ENCODE measurements at places on chromosomes 12 and 14. TPM values are rescaled to one million over a fixed set of nuclear protein-coding genes. Genes with fewer than 3 reads are reported as not detected.

Gene CLEC7A
- total RNA-seq, result 7.7 TPM

Gene EIF2B2
- total RNA-seq, result 31.2 TPM

Gene RAB35
- total RNA-seq, result 81.2 TPM

Gene DNAJC22
- not detected for total RNA-seq

Gene ANO2
- total RNA-seq, result not detected

Gene DTX3
- total RNA-seq, result 81.1 TPM

Gene MGST1
- 4.3 TPM for total RNA-seq

Gene COX8C
- total RNA-seq, result not detected

Gene OTX2
- not detected for total RNA-seq

Gene CAPZA3
- not detected for total RNA-seq

Gene CCDC177
- total RNA-seq, result not detected

Gene MYF6
- not detected for total RNA-seq

Gene GLT1D1
- 3.2 TPM for total RNA-seq

Gene RNF212B
- not detected for total RNA-seq

Gene SYT1
- not detected for total RNA-seq

Gene PLEKHD1
- 0.93 TPM for total RNA-seq

Gene OR4K1
- not detected for total RNA-seq

Gene SLC2A13
- total RNA-seq, result 8.7 TPM

Gene ISCA2
- 15.3 TPM for total RNA-seq

Gene RTL1
- not detected for total RNA-seq

Gene RPS6KL1
- 2.9 TPM for total RNA-seq

Gene SIRT4
- total RNA-seq, result 2.0 TPM

Gene RPGRIP1
- total RNA-seq, result 0.68 TPM

Gene STAB2
- total RNA-seq, result not detected

Gene PLA2G1B
- not detected for total RNA-seq

Gene SPX
- not detected for total RNA-seq

Gene GPX2
- not detected for total RNA-seq

Gene NINJ2
- total RNA-seq, result 4.9 TPM

Gene C14orf180
- total RNA-seq, result not detected

Gene CMTM5
- total RNA-seq, result 2.9 TPM

Gene CPNE8
- total RNA-seq, result 6.1 TPM

Gene SYCP3
- 3.2 TPM for total RNA-seq

Gene PLCZ1
- not detected for total RNA-seq

Gene CLEC6A
- total RNA-seq, result not detected

Gene CATSPERB
- total RNA-seq, result 3.1 TPM

Gene GPR132
- 30.3 TPM for total RNA-seq

Gene VDR
- 1.6 TPM for total RNA-seq

Gene CCDC38
- total RNA-seq, result 0.35 TPM

Gene C14orf39
- total RNA-seq, result not detected

Gene CELA1
- 0.53 TPM for total RNA-seq

Gene KRT72
- 21.9 TPM for total RNA-seq

Gene KSR2
- total RNA-seq, result not detected
